ENCODE measurements at places on chromosomes 11 and 22.
A peak's percentile ranks its signal among the peaks of the same experiment; 100 is the strongest.

GRCh38 chr11:27473017-27473406, 422 bp upstream of the LGR4 start:
- DNase-seq, result peak; percentile 23

DNA sequence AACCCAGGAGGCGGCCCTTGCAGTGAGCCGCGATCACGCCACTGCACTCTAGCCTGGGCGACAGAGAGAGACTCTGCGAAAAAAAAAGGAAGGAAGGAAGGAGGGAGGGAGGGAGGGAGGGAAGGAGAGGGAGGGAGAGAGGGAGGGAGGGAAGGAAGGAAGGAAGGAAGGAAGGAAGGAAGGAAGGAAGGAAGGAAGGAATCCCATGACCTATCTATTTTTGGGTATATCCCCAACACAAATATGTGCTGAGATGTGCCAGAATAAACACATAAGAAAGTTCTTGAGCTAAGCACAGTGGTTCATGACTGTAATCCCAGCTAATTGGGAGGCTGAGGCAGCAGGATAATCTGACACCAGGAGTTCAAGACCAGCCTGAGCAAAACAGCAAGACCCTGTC, 82.0 kb downstream of the SIK3 start:
- DNase-seq, result no peak

- DNase-seq, result peak; percentile 59
Observed at GRCh38 chr11:126340960-126341606, 14.4 kb upstream of the ST3GAL4 start.

- no peak for DNase-seq
Observed at GRCh38 chr22:22048318-22048942, 65.8 kb upstream of the TOP3B start.

GRCh38 chr11:23473782-23474181, 613.5 kb upstream of the CCDC179 start:
- no peak for DNase-seq

- peak; percentile 58 for DNase-seq
Observed at GRCh38 chr22:31272522-31273446, 19.5 kb downstream of the PIK3IP1 start.

- DNase-seq, result peak; percentile 35
Observed at GRCh38 chr11:58927393-58928106, 11.7 kb upstream of the GLYATL1 start.

DNA sequence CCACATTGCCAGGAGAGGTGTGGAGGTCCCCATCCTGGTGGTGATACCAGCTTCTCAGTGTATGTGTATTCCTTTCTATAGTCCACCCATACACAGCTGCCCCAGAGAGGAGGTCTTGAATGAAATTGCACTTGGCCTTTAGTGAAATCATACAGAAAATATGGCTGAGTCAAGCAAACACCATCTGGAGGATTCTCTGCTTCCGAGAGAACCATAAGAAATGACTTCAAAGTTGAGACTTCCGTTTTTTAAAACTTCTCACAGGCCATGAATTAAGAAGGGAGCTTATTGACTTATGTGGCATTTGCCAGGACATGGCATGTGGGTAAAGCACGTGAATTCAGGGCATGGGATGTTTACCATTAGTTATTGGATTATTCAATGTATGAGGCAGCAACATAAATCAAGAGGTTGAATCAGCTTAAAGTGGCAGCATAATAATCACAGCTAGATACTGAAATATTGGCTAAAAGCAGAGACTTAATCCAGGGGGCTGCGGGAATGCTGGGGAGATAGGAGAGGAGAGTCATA, 119.1 kb upstream of the MTNR1B start:
- DNase-seq, result no peak

GRCh38 chr22:41620589-41621098, at the start of gene DESI1:
TSS of gene DESI1 (minus strand) at chr22:41621043. CDS start at chr22:41620839, 204 bp downstream.
- no peak for DNase-seq

GRCh38 chr11:85628771-85629341, 463 bp downstream of the TMEM126B start:
- no peak for DNase-seq

DNA sequence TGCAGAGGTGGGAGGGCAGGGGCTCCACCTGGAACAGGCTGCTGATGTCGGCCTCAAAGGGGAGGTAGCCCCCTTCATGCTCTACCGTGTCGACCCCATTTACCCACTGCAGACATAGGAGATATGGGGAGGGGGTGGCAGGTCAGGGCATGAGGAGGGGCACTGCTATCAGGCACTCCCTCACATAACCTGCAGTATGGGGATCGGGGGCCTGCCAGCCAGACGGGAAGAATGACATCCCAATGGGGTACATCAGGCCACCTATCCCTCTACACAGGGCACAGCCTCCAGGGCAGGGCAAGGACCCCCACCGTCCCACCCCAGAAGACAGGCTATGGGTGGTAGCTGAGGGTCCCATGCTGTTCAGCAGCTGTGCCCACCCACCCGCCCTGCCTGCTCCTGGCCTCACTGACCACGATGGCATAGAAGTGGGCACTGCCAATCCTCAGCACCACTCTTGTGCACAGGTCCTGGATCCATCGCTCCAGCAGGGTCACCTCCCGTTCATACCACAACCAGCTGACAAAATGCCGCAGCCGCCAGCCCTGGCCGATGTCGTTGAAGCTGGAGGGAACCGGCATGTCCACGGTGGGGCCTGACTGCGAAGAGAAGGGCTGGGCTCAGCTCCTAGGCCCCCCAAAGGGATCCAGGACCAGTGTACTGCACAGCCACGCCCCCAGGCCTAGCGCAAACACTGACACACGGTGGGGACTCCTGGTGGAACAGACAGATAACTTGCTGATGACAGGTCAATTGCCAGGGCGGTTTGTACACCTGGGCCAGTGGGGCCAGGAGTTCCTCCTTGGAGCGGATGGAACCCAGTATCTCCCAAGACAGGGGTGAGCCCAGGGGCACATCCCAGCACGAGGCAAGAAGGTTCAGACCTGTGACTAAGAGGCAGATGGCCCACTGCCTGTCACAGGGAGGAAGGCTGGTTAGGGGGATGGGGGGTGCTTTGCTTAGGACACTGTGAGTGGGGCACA, 24.1 kb downstream of the RGL4 start:
- DNase-seq, result no peak

DNA sequence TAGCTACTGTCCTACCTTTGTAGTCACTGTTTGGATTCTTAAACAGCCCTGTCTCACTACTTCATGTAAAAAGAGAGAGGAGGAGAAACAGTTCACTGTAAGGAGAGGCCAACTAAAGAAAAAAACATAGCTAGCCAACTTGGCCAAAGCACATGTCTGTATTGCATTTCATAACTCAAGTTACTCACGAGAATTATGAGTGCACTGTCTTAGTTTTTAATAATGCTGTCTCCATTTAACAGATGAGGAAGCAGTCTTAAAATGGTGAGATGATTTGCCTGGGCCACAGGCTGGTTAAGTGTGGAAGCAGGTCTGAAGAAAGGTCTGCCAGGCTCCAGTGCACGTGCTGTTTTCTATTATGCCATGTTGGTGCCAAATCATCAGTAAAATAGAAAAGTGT, 104.5 kb downstream of the UVRAG start:
- no peak for DNase-seq

DNA sequence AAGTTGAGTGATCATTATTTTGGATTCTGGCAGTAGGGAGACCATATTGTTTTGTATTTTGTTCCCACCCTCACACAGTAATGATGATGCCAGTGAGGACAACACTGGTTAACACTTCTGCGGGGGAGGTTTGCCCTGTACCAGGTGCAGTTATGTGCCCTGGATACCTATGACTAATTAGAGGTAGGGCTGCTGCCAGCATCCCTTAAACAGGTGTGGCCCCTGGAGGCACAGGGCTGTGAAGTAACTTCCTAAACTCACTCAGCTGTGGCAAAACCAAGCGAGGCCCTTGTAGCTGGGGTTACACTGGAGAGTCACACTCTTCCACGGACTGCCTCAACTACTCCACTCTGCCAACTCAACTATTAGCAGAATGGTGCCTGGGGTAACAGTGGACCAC, 64.5 kb downstream of the MCM5 start:
- no peak for DNase-seq

- DNase-seq, result peak; percentile 80
Observed at GRCh38 chr22:40509401-40510134, 127.0 kb downstream of the MRTFA start.

DNA sequence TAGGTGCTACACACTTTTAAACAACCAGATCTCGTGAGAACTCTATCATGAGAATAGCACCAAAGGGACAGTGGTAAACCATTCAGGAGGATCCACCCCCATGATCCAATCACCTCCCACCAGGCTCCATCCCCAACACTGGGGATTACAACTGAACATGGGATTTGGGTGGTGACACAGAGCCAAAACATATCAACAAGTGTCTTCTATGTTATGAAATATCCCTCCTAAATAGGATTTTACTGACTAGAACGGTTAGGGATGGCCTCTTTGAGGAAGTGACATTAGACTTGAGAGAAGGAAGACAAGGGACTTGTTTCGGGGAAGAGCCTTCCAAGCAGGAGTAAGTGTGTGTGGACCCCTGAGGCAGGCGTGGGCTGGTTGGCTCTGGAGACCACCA, 11.9 kb upstream of the MRPL11 start:
- no peak for DNase-seq

- no peak for DNase-seq
Observed at GRCh38 chr11:65976216-65977176, 15.0 kb downstream of the SART1 start.

DNA sequence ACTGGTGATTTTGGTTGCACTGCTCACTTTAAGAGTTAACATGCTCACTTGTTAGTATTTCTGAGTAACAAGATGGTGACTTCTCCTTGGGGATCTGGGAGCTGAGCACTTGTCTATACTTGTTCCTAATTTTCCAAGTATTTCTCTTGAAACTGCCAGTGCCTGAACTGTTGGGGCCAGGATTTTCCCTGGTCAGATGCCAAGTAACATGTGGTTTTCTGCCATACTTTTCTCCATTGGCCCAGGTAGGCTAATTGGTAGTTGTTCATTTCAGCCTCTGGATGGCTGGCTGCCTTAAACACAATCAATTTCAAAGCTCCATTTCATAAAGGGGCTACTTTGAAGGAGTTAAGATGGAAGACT, 35.0 kb downstream of the RNF141 start:
- DNase-seq, result peak; percentile 37

DNA sequence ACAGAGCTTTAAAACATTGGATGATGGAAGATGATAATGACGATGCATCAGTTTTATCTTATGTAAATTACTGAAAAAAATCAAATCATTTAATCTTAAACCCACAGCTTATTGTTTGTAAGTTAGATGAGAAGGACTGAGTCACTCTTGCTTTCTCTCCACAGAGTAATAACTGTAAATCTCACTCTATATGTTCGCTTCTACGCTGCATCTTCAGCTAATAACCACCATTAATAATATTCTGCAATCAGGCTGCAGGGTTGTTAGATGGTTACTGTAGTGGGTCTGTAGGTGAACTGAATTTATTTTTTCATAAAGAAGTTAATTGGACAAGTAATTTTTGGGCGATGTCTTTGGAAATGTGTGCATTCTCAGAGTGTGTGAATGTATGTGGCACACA, 260.0 kb downstream of the FAT3 start:
- DNase-seq, result no peak

DNA sequence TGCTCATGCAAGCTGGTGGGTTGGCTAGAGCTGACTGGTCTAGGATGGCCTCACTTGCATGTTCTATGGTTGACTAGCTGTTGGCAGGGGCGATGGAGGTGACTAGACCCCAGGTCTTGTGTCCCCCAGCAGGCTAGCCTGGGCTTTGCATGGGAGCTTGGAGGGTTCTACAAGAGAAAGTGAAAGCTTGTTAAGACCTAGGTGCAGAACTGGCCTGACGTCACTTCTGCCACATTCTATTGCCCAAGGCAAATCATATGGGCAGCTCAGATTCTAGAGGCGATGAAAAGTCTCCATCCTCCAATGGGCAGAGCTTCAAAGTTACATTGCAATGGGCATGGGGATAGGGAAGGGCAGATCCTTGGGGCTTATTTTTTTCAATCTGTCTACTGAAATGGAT, 170.9 kb downstream of the MIAT start:
- DNase-seq, result peak; percentile 88

- DNase-seq, result no peak
Observed at GRCh38 chr11:93238956-93239355, 41.2 kb upstream of the SLC36A4 start.

GRCh38 chr22:19678949-19679521, 35.3 kb upstream of the SEPTIN5 start:
- DNase-seq, result no peak

DNA sequence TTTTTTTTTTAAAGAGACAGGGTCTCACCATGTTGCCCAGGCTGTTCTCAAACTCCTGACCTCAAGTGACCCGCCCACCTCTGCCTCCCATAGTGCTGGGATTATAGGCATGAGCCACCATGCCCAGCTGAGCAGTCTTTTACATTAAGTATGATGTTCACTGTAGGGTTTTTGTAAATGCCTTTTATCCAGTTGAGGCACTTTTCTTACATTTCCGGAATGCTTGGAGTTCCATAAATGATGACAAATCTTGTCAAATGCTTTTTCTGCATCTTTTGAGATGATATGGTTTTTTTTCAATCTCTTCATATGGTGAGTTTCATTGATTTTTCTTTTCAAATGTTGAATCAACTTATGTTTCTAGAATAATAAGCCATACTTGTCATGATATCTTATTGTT, 29.4 kb upstream of the CTTN start:
- DNase-seq, result no peak

GRCh38 chr22:23496445-23496833, 83.7 kb downstream of the IGLL1 start:
- no peak for DNase-seq

- DNase-seq, result no peak
Observed at GRCh38 chr22:22424210-22424800, 84.2 kb downstream of the ZNF280B start.

- DNase-seq, result no peak
Observed at GRCh38 chr11:119329320-119329719, 5.0 kb upstream of the RNF26 start.

DNA sequence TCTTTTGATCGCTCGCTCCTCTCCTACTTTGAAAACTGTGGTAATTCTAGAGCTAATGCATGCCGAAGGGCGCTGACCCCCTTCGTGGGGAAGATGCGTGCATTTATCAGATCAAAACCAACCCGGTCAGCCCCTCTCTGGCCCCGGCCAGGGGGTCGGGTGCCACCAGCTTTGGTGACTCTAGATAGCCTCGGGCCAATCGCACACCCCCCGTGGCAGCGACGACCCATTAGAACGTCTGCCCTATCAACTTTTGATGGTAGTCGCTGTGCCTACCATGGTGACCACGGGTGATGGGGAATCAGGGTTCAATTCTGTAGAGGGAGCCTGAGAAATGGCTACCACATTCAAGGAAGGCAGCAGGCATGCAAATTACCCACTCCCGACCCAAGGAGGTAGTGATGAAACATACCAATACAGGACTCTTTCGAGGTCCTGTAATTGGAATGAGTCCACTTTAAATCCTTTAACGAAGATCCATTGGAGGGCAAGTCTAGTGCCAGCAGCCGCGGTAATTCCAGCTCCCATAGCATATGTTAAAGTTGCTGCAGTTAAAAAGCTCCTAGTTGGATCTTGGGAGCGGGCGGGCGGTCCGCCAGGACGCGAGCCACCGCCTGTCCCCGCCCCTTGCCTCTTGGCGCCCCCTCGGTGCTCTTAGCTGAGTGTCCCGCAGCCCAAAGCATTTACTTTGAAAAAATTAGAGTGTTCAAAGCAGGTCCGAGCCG, 3898.2 kb upstream of the OR11H1 start:
- DNase-seq, result no peak

Measured in RPMI7951 (cell line).